ENCODE measurements at places on chromosomes 2 and 18.
A peak's percentile ranks its signal among the peaks of the same experiment; 100 is the strongest.

- no peak for DNase-seq
These were observed 11.2 kb upstream of the GPR17 start for GRCh38 chr2:127634626-127635379.

DNA sequence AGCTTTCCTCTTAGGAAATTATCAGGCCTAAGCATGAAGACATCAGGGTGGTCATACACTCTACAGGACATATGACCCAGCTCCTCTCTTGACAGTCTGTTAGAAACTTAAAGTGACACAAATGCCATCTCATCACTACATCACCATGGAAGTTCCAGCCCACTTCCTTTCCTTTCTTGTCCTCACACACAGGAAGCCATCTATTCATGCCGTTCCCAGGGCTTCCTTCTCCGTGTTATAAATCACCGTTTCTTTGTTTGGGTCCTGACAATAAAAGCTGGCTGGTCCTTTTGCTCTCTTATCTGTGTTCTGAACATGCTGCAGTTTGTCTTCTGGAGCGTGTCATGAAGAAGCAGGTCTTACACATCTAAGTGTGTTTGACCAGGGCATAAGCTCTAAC lies 692.1 kb upstream of the CELF4 start:
- peak; percentile 1 for DNase-seq

DNA sequence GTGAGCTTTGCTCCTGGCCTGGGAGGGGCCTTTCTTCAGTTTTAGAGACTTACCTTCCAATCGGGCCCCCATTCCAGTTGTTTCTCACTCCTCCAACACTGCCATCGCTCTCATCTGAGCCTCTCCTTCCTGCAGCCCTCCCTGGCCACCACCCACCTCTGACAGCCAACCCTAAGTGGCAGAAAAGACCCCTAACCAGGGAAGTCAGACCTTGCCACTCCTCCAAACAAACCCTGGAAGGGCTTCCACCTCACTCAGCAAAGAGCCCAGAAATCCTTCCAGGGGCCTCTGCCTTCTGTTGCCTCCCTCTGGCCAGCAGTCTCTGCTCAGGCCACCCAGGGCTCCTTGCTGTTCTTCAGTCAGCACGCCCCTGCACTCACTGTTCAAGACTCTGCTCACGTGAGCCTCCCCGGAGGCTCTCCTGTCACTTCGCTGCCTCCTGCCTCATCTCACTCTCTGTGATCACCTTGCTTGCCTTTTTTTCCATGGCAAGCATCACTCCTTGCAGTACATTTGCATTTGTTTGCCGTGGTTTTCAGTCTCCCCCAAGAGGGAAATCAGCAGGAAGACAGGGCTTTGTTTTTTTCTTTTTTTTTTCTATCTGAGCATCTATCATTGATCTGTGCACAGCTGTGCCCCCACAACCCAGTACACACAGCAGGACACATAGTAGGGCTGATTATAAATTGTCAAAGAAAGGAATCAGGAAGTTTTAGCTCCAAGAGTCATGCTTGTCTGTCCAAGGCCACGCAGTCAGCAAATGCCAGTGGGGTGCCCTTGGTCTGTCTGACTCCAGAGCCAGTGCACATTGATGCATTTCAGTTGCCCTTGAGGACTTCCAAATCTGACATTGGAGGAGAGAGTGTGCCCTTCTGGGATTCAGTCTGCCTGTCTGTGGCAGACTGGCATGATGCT lies 83.9 kb downstream of the INHBB start:
- DNase-seq = no peak

- no peak for DNase-seq
These were observed 62.5 kb downstream of the CERS6 start for GRCh38 chr2:168518555-168519066.

GRCh38 chr2:127208313-127208712 lies 11.8 kb downstream of the CYP27C1 start:
- no peak for DNase-seq

- DNase-seq = no peak
These were observed 166.4 kb upstream of the FANCL start for GRCh38 chr2:58407487-58407886.

DNA sequence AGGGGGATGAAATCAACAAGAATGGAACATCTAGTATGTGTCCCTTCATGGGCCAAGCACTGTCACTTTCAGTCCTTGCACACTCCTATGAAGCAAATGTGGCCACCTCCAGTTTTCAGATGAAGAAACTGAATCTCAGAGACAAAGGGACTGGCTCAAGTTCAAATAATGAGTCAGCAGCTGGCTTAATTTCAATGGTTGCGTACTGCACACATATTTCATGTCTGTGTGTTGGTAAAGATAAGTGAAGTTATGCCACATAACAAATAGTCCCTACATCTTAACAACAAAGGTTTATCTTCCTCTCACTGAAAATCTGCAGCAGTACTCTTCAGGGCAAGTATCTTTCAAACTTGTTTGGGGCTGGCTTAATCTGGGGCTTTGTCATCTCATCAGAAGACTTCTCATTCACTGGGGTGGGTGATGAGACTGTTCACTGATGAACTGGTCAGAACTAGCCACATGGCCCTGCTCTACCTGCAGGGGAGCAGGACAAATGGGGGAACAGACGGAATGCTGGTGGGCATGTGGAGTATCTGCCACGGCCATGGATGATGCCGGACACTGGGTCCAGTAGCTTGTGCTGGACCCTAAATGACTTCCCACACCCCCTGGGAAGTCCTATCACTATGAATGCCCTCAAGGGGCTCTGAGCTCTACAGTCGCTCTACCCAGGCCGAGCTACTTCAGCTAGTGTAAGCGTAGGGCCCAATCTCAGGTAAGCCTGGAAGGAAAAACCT lies 263.2 kb downstream of the CYP26B1 start:
- no peak for DNase-seq

DNA sequence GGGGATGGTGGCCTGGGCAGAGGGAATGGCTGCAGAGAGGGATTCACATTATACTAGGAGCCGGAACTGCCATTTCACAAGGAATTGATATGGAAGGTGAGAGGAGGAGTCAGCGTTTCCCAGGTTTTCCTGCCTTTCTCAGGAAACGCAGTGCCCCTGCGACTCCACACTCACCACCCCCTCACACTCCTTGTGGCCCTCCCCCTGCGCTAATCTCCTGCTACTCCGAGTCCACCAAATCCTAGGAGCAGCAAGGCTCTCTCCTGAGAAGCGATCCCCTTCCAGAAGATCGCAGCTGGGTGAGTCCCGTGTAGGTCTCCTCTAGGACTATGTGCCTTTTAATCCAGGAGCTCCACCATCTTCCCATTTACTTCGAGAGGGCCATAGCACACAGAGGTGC lies 140.6 kb downstream of the VAPA start:
- DNase-seq = no peak

DNA sequence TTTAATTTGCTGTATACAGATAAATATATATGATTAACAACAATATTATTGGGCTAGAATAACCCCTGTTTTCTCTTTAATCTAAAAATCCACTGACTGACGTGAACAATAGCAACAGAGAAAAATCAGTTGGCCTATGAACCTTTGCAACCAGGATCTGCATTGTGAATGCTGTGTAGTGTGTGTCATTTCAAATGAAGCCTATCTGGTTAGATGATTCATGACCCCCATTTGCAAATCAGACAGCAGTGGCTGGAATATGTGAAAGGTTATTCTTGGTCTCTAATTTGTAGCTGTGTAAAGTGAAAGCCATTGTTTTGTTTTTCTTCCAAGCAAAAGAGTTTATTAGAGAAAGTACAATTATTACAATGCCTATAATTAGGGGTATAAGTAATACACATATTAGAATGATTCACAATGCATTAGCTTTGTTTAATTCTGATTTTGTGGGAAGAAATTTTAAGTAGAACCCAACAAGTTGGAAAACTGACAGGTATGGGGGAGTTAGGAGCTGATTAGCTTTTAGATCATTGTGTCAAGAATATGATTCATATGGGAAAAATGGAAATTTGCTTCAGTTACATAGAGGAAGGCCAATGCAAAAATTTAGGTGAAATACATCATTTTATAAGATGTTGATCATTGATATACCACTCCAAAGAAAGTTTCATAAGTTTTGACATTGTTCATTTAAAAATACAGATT lies 1362.2 kb upstream of the TMEFF2 start:
- DNase-seq = no peak

GRCh38 chr2:62178741-62179271 lies 17.1 kb upstream of the B3GNT2 start:
- no peak for DNase-seq

DNA sequence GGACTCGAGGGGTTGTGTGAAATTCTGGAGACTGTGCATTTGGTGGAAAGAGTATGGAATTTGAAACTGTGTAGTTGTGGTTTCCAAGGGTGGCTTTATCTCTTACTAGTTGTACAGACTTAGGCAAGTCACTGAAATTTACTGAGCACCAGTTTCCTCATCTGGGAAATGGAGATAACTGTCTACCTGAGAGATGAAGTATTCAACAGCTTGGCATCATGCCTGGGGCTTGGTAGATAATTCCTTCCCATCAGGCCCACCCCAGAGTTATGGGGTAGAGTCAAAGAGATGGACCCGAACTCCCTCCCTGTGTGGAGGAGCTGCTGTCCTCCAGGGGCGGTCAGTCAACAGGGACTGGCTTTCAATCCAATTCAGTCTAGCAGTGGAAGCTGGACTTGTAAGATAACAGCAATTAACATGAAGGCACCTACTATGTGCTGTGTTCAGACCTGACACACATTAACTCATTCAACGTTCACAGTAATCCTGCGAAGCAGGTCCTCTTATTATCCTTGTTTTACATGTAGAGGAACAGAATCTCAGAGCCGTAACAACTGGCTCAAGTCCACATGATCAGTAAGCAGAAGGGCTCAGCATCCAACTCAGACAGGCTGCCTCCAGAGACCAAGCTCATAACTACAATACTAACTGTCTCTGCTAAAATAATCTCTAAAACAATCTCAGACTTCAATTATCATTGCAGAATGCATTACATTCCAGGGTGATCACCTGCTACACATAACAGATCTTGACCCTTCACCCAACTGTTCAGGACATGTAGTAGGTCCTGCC lies 432.1 kb downstream of the LPIN1 start:
- DNase-seq = no peak

DNA sequence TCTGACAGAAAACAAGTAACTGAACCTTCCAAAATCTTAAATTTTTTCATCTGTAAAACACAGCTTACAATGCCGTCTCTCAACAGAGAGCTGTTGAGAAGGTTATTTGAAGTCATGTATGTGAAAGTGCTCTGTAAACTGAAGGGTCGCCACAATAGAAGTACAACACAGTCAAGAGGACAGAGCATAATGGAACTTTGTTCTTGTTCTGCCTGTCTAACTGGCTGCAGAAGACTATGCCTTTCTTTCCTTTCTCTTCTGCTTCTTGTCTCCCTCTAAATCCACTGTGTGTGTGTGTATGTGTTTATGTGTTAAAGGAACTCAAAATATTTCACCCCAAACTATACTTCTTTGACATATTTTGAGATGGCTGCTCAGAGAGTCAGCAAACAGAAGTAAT lies 365.8 kb upstream of the RND3 start:
- no peak for DNase-seq

DNA sequence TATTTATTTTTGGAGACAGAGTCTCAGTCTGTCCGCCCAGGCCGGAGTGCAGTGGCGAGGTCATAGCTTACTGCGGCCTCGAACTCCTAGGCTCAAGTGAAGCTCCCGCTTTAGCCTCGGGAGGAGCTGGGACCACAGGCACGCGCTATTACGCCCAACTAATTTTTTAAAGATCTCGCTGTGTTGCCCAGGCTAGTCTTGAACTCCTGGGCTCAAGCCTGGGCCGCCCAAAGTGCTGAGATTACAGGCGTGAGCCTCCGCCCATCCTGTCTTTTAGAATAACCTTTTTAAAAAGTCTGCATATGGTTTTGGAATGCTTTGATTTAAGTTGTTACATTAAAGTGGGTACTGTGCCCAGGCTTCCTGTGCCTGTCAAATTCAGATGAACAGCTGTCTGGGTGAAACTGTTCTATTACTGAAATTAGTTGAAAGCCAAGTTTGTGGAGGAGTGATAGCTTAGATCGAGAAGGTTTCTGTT lies 944 bp downstream of the RAB3GAP1 start:
- no peak for DNase-seq

DNA sequence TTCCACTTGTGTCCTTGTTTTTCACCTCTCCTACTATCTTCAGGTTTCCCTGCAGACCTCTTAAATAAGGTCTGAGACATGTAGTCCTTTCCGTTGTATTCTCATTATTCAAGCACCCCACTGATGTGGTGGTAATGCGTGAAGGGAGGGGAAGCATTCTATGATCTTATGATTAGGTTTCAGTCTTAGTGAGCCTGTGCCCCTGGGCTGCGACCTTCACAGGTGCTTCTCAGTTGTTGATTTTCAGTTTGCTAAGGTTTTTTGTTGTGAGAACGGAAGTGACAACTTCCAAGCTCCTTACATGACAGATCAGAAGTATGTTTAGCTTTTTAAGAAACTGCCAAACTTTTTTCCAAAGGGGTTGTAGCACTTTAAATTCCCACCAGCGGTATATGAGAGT lies 41.3 kb downstream of the VPS54 start:
- DNase-seq = no peak

DNA sequence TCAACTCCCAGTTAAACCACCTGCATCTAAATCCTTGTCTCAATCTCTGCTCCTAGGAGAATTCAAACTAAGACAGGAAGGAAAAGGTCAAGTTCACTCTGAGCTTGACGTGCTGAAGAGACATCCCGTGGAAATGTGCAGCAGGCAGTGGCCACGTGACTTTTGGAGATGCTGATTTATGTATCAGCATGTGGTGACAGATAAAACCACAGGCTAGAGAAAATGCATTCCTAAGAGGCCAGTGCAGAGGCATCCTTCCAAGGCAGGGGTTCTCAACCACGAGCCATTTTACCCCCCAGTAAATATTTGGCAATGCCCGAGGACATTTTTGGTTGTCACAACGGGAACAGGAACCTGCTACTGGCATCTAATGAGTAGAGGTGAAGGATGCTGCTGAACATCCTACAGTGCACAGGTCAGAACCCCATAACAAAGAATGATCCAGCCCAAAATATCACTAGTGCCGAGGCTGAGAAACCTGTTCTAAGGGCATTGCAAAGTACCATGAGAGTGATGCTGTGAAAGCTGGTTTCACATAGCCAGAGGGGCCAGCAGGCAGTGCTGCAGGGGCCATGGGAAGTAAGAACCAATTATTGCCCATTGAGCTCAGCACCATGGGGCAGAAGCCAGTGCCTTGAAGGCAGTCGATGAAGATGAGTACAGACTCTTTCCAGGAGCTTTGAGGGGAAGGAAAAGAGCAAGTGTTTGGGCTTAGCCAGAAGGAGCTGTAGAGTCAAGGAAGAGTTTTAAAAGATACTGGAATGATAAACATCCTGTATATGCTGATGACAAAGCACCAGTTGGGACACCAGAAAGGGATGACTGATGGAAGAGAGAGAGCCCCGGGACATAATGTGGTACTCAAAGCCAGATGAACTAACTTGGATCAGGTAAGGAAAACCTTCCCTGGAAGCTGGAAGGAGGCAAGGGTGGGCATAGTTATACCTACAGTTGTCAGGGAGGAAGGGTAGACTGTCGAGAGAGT lies 174.6 kb downstream of the HAUS1 start:
- DNase-seq = no peak

GRCh38 chr2:127413782-127414637 lies 4.2 kb upstream of the PROC start:
- no peak for DNase-seq

DNA sequence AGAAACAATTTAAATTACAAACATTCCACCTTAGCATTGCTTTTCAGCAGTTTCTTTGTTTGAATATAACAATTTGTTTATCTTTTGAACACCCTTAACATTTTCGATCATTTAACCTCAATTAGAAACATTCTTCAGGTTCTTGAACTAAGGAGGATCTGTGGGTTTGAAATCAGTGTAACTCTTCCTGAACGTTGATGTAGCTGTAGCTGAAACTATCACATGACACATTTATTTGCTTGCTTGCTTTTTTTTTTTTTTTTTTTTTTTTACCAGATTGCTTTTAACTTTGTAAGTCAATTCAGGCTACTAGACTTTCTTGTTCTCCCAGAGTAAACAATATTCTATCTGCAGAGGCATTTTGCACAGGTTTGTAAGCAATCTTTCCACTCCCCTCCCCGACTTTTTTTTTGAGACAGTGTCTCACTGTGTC lies 47.6 kb downstream of the GPD2 start:
- no peak for DNase-seq
